ENCODE measurements at places on chromosomes 4 and X. TPM values are rescaled to one million over a fixed set of nuclear protein-coding genes. Genes with fewer than 3 reads are reported as not detected.
A peak's percentile ranks its signal among the peaks of the same experiment; 100 is the strongest.

GRCh38 chrX:24145303-24146186, 4.0 kb upstream of the ZFX start:
- DNase-seq = no peak

DNA sequence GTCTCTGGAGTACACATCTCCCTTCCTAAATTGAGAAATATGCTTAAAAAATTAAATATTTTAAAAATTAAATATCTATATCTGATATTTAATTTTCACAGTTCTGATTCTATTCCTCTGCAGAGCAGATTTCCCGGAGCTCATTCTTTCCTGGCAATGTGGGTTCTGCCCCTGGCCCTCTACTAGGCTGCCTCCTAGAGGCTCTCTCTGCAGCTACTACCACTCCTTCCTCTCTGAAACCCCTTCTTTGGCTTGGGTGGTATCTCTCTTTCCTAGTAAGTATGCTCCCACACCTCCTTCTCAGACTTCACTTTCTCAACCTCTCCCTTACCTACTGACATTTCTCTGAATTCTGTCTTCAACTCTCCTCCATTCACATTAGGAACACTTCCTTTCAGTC, 45.3 kb downstream of the RPGR start:
- DNase-seq = peak; percentile 18

DNA sequence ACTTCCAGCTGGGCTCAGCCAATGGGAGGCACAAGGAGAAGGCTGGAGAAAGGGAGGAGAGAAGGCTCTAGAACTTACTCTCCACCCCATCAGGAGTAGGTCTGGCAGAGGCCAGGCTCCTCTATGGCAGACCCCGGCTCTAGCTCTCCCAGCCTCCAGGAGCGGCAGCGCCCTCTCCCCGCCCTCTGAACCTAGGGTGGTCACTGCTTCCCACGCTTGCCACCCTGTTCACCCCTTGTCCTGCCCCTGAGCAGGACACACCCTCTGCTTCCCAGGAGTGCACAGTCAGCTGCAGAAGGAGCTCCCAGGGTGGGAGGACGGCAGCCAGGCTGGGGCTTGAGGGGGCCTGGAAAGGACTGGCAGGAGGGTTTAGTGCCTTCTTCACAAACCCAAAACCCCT, 53.0 kb upstream of the CRMP1 start:
- DNase-seq = no peak

DNA sequence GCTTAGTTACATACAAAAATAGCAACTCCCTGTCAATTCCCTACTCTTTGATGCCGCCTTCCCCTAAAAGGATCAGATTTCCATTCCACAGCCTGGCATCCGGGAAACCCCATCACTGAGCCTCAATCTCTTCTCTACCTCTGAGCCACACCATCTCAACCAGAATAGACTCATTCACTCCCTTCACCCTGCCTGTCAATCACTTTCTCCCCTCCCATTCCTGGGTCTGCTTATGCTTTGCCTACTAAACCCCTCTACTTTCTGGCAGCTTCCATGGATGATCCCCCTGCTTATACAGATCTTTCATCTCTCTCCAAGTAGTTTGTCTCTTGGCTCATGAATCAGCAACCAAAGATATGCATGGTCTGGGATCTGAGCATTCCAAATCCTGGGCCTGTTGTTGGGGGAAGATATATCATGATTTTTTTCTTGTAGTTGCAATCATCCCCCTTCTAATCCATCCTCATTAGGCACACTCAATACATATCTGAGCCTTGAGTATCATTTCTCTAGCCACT, 2.6 kb downstream of the AMER1 start:
- no peak for DNase-seq

- no peak for DNase-seq
Observed at GRCh38 chrX:109878236-109878635, 124.7 kb upstream of the TMEM164 start.

Gene SRPX
- 141 TPM for total RNA-seq

Gene AMOT
- total RNA-seq = 25.5 TPM

Gene GLOD5
- not detected for total RNA-seq

Gene RAB40A
- 1.1 TPM for total RNA-seq

Gene DRP2
- total RNA-seq = not detected

Gene DBET
- total RNA-seq = not detected
